ENCODE measurements at places on chromosomes 5 and 9. TPM values are rescaled to one million over a fixed set of nuclear protein-coding genes. Genes with fewer than 3 reads are reported as not detected.

GRCh38 chr5:122985006-122985700 is 51.4 kb downstream of the PPIC start:
- DNase-seq: no peak

- DNase-seq: no peak
These were observed 3.9 kb downstream of the PLPPR1 start for GRCh38 chr9:101032426-101032825.

GRCh38 chr9:131436376-131436775 is 42.5 kb downstream of the PRRC2B start:
- no peak for DNase-seq

GRCh38 chr5:93382188-93382825 is 198.7 kb downstream of the NR2F1-AS1 start:
- no peak for DNase-seq

DNA sequence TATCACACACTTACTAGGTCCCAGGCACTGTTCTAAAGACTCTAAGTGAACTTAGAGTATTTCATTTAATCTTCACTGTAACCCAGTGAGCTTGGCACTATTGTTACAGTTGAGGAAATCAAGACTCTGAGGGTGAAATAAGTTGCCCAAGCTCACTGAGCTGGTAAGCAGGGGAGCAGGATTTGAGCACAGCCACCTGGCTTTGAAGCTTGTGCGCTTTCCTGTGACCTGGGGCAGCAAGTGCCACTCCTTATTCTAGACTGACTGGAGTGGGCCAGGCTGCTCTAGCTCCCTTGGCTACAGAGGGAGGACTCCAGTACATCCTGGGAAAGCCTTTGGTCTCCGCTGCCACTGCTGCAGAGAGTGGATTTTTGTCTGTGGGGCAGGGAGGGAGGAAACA is 50.0 kb downstream of the RGS3 start:
- DNase-seq: no peak

FOXD4L5 gene
- 0.14 TPM for polyA plus RNA-seq

UBE2QL1 gene
- polyA plus RNA-seq: 1.00 TPM

BHMT gene
- polyA plus RNA-seq: 305 TPM

All from right renal pelvis (tissue), 4 donors.